ENCODE measurements at places on chromosomes 2 and 18.
A peak's percentile ranks its signal among the peaks of the same experiment; 100 is the strongest.

DNA sequence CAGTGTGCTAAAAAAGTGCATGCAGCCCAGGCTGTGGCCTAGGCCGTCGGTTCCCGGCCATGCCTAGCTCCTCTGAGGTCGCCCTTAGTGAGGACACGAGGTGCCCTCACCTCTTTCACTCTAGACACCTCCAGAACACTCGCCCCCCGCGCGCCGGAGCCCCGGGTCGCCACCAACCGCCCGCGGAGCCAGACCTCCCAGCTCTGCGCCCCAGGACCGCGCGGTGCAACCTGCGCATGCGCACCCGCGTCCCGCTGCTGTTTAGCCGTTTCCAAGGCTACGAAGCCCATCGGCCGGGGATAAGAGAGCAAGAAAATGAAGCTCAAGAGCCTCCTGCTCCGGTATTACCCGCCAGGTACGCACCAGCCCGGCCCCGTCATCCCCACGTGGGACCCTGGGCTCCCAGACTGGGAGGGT lies at the start of gene DAW1:
DAW1 (plus strand) TSS at position 257 of the 417 bp plus-strand sequence; CDS start at position 316, 59 bp downstream.
- DNase-seq: peak; percentile 94

GRCh38 chr2:227511239-227511930 lies 39.4 kb downstream of the AGFG1 start:
- DNase-seq: no peak

DNA sequence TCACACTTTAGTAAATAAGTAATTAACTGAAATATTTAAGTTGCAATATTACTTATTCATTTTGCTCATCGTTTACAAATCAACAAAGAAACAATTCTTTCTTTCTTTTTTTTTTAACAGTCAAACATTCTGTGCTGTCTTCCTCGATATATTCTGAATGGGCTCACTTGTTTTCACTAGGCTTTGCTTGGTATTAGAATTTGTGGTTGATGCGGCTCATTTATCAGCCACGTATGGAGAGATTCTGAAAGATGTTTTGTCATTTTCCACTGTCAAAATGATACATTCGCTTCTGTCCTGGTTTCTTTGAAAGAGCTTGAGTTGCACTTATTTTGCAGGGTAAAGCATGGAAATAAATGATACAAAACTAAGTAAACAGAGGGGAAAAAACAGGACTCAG lies 323.7 kb downstream of the LRRTM1 start:
- DNase-seq: no peak

- peak; percentile 91 for DNase-seq
Measured at GRCh38 chr2:178522950-178523595, 42.8 kb downstream of the PLEKHA3 start.

DNA sequence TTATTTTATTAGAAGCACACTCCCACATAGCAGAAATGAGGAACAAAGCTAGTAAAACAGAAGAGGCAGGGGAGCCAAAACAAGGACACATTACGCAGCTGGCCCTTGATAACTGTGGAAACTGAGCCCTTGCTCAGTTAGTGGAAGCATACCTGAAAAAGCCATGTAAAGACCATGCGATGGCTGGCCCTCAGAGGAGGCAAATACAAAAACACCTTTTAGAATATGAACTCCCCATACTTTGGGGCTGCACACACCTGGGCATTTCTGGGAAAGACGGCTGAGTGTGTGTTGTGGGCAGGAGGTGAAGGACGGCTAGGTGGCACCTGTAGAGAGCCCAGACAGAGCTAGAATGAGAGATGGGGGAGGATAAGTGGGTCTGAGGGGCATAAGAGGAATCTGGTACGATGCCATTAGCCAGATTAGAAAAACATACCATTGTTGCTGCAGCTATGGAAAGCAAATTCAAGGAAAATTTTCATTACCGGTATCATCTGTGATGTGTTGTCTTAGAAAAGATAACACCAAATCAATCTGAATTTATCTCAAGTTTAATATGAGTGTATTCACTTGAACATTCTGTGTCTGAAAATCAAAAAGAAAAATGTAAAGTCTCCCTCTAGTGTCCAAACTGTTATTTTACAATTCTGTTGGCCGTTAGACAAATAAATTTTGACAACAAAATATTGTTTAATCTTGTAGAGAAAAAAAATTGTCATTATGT lies 45.2 kb upstream of the SULT1C3 start:
- DNase-seq: no peak

- DNase-seq: no peak
Measured at GRCh38 chr2:98921062-98921461, 15.0 kb downstream of the CRACDL start.

- no peak for DNase-seq
Measured at GRCh38 chr18:48629730-48630324, 91.0 kb downstream of the CTIF start.

DNA sequence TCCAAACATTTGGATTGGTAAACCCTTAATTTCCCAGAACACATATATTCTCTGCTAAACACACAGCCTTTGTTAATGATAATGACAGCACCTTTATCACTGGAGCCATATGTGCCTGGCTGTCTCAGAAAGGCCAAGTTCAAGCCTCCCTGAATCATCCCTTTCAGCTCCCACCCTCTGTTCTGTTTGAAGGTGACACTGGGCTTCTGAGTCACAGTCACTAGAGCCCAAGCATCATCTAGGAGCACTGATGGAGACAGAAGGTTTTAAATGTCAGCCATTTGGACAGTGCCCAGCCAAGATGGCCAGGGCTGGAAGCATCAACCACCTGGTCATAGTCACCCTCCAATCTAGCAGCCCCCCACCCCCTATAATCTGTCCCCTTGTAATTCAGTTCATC lies 80.6 kb downstream of the NRP2 start:
- DNase-seq: no peak

DNA sequence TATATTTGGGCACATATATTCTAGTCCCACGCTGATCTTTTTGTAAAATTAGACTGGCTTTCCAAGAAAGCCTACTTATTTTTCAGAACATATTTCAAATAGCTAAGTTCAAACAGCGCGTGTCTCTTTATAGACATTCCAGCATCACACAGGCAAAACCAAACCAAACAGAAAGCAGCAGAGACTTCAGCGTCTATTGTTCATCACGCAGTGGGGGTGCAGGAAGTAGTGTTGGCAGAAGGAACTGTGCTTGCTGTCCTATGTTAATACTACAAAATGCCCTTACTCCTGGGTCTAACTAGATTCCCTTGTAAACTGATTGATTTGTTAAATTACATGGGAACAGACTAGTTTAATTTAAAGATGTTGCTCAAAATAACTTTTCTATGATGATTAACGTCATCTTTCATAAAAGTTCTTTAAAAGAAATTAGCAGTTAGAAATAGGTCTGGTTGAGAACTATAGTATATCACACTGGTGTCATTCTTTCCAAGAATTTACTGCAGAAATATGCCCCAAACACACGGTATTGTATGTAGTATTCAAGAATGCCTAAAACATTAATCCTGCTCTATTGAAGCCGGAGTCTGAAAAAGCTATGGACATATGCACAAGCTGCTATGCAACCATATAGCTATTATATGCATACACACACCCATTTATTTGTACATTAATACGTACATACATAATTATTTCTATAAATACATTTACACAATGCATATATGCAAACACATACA lies 436.3 kb downstream of the CBLN2 start:
- DNase-seq: peak; percentile 54

GRCh38 chr2:207157731-207158130 lies 8.0 kb downstream of the KLF7 start:
- no peak for DNase-seq

GRCh38 chr18:9435041-9435440 lies 40.3 kb upstream of the RALBP1 start:
- DNase-seq: no peak

DNA sequence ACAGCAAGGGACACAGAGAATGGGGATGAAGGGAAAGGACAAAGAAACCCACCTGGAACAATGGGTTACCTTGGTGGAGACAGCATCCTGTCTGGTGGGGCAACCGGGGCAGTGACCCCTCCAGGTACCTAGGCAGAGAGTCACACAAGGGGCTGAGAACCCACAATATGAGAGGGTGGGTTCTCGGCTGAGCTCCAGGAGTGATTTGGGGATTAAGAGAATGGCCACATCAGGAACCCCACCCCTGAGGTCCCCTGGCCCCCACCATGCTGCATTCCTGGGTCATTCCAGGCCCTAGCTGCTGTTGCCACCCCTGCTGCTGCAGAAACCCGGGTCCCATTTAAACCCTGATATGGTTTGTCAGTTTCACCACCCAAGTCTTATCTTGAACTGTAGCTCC lies 172.3 kb downstream of the RTP5 start:
- DNase-seq: no peak

DNA sequence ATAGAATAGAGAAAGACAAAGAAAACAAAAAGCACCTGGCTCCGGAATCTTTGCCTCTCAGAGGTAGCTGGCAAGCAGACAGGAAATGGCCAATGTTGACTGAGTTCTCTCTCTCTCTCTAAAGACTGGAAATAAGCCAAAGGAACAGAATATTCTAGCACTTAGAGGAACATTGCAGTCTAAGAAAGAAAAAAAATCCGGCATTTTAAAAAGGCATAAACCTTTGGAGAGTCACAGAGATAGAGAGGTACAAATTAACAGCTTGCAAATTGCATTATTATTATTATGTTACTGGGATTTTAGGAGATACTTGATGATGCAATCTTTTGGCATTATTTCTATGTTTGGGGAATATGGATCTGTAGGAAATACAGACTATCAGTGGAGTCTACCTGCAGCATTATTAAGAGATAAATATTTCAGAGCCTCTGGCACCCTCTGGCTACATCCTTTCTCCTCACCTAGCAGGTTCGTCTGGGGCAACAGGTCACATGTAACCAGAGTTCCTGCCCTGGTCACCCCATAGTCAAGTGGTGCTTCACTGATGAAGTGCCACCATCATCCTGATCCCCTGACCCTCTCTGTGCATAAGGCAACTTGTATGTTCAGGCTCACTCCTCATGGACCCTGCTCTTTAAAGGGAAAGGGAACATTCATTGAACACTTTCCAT lies 318.9 kb upstream of the ACVR2A start:
- no peak for DNase-seq

DNA sequence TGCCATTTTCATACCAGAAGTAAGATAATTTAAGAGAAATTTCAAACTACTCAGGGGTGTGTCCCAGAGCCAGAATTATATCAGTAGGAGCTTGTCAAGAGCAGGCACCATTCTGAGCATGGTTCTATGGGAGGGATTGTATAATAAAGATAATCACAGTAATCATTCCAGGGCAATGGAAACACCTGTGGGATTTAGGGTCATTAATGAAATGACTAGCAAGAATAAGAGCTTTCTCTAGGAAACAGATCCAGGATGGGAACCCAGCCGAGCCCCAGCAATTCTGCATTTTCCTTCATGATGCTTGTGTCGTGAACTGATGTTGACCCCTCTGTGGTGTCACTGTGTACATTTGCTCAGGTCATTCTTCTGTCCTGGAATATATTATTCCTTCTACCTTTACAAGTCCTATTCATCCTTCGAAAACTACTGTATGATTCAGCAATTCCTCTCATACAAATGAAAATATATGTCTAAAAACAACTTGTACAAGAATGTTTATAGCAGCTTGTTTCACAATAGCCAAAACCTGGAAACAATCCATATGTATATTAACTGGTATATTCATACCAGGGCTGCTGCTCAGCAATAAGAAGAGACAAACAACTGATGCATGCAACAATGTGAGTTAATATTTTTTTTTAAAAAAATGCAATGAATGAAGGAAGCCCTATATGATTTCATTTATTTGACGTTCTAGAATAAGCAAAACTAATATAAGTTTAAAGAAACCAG lies 687.8 kb upstream of the KLHL29 start:
- DNase-seq: no peak

- DNase-seq: no peak
Measured at GRCh38 chr2:230124757-230125431, 56.2 kb upstream of the SLC16A14 start.

DNA sequence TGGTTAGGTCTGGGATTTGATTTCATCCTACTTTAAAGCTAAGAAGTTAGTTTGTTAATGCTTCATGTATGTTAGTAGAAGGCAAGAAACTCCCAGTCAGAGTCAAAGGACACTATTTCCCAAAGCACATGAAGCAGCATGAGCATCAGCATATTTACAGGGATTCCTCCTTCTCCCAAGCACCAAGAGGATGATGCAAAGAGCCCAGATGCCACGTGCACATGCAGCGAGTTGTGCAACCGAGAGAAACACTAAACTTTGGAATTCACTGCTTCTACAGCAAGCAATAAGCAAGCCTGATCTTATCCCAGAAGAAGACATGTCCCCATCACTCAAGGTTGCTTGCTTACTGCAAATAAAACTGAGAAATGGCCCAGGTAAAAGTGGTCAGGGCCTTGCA lies 32.5 kb downstream of the CPO start:
- no peak for DNase-seq

DNA sequence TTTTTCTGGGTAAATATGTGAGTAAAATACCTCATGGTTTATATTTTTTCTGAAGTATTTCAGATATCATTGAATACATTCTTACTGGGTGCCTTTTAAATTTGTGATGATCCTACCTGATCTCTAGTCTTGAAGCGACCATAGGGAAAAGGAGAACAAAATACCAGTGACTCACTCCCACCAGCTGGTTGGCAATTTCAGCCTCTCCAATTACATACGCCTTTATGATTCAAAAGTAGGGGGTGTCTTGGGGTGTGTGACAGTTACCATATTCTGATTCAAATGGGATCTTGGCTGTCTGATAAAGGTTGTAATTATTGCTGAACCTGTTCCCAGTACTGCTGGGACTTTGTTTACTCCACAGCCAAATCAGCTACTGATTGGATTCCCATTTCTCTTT lies 175.9 kb upstream of the NXPH2 start:
- DNase-seq: no peak

- no peak for DNase-seq
Measured at GRCh38 chr2:235049719-235050118, 97.9 kb downstream of the SH3BP4 start.

DNA sequence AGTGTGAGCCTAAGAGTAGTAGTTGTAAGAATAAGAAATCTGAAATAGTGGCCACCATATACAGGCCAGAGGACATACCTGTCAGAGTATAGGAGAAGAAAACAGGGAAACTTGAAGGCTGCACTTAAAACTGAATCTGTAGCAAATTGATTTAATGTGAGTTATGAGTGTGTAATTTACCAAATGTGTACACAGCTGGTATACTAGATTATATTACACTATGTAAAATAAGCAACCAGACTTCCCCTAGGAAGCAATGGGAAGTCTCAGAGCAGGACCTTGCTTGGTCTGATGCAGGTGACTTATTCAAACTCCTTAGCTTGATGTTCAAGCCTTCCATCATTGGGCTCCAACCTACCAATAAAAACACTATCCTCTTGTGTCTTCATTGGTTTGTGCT lies 17.3 kb upstream of the EPC2 start:
- DNase-seq: no peak

DNA sequence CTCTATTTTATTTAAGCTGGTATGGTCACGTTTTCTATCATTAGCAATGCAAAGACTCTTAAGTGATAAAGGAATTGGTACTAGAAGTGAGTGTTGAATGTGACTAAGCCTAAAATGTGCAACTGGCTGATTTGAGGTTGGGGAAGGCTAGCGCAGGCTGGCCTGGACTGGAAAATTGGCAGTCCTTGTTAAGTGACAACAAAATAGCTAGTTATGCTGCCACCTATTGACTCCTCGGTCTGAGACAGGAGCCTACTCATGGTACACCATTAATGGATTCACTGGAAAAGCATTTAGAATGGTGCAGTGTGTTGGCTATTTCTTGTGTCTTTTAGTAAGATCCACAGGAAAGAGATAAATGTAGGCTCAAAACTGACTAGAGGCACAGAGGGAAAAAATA lies 5.7 kb upstream of the WIPF1 start:
- peak; percentile 60 for DNase-seq

- no peak for DNase-seq
Measured at GRCh38 chr2:20048488-20049448, 2.7 kb downstream of the LAPTM4A start.

GRCh38 chr2:217886720-217887309 lies 116.0 kb downstream of the TNS1 start:
- DNase-seq: peak; percentile 88

GRCh38 chr2:168345601-168346000 lies 98.2 kb upstream of the STK39 start:
- DNase-seq: no peak
